Stimulated activated CD4-positive, alpha-beta T cell treated with anti-CD3 and anti-CD28 coated beads, Interleukin-15, amount 100 ng/mL, for 24 hours (primary cell): ENCODE measurements at places on chromosomes 6 and 20.

- DNase-seq = no peak
These were observed 211.9 kb downstream of the PREX1 start for GRCh38 chr20:48615871-48616270.

GRCh38 chr6:44056392-44057237 is 70.6 kb downstream of the MRPL14 start:
- DNase-seq = no peak

DNA sequence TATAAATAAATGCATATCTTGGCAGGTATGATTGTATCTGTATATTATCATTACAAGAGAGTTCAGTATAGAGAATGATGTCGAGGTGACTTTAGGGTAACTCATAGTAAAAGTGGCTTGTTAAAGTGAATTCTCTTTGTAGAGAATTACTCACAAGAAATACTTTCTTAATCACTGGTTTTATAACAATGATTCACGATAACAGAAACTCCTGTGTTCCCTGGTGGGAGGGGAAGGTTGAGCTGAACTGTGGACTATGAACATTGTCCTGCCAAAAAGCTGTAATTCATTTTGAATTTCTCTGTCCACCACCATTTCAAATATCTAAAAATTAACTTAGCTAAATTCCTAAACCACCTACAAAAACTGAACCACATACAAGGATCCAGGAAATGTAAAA is 7.7 kb downstream of the TPMT start:
- peak; percentile 8 for DNase-seq

DNA sequence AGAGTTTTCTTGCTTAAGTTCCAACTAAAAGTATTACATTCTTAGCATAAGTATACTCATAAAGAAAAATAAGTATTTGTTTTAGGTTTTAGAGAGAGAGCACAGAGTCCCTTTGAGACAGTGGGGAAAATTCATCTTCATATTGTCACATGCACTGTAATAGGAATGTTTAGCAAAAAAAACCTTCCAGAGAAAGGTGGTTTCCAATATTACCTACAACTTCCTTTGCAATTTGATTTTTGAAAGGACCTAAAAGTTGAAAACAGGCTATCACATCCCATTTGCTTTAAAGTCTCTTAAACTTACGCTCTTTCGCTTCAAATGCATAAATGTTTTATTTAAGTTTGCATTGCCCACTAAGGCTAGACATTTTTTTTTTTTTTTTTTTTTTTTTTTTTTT is 86.4 kb downstream of the OPRM1 start:
- no peak for DNase-seq

- DNase-seq = no peak
These were observed 149.5 kb downstream of the DOK5 start for GRCh38 chr20:54624706-54625390.

DNA sequence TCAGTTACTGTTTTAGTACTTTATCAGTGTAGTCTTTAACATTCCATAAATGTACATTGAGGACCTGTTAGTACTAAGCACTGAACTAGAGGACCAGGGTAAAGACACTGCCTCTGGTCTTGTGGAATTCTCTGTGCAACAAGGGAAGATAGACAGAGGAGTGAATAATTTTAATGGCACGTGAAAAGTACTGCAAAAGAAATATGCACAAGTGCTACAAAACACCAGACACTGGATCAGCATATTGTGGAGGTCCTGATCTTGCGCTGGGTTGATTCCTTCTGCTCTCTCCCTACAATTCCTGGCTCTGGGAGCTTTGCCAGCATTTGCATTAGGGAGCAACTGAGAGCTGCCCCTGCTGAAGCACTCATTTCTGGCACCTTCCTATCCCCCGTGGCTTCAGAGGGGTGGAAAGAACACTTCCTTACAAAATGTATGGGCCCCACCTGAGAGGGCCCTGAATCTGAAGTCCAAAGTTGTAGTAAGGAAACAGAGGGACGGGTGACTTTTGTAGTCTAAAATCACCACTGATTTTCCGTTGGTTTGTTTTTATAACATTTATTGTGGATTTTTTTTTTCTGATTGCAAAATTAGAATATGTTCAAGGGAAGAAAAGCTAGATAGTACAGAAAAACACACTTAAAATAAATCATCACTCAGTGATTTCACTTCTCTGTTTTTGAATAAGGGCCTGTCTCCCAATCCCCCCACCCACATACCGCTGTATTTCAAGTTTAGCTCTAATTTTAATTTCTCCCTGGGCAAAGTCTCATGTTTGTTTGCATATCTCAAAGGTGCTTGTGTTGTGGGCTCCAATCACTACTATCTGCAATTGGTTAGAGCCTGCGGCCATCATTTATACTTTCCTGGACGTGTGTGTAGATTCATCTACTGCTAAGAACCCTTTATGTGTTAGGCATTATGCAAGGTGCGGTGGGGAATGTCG is 4.9 kb downstream of the PKIG start:
- DNase-seq = no peak

- DNase-seq = peak; percentile 29
These were observed 27.9 kb upstream of the TBC1D7 start for GRCh38 chr6:13355999-13356785.

GRCh38 chr6:37558168-37558567 is 58.5 kb upstream of the CCDC167 start:
- no peak for DNase-seq

GRCh38 chr6:135411339-135411738 is 86.2 kb downstream of the AHI1 start:
- no peak for DNase-seq

- DNase-seq = no peak
These were observed 203.1 kb downstream of the UBE3D start for GRCh38 chr6:82862543-82862942.

GRCh38 chr6:100035873-100036653 is 42.0 kb upstream of the MCHR2 start:
- no peak for DNase-seq

DNA sequence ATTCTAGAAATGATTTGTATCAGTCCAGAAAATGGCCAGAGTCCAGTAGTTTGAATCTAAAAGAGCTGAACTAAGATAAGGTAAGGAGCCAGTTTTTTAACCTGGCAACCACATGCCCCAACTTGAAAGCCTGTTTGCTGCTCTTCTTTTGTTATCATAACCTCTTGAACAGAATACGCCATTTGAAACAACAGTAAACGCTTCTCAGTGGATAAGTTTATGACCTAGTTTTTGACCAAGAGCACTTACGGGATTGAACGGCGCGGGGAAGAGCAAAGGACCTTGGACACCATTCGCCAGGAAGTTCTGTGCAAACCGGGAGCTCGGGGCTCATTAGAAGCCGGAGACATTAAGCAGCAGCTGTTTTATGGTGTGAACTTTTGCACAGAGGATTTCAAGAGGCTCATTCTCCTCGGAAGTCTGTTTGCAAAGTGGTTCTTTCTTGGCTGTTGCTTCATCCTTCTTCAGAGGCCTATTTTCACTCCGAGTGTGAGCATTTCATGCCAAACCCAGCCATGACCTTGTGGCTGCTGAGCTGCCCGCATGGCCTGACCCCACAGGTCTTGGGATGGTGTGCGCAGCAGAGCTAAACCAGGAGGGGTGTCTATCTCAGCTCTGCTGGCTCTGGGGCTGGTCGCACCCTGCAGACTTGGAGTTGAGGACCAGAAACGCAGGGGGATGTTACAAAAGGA is 215.1 kb downstream of the SOX4 start:
- no peak for DNase-seq

DNA sequence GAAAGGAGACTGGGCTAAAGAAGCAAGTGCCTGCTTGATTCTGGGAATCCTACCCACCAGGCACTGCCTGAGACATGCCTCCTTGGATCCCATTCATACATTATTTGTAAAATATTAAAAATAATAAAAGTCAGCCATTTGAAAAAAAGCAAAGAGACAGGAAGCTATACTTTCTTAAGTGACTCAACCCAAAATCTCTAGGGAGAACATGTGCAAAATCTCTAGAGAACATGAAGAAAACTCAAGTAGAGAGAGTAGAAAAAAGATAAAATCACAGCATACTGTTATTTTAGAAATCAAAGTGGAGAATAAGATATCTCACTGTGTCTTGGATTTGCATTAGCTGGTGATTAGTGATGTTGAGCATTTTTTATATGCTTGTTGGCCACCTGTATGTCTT is 197.2 kb upstream of the GGTLC1 start:
- DNase-seq = no peak

GRCh38 chr6:152225241-152225934 is 411.8 kb downstream of the SYNE1 start:
- DNase-seq = no peak

- DNase-seq = no peak
These were observed 114.8 kb downstream of the DST start for GRCh38 chr6:56527934-56528333.

- no peak for DNase-seq
These were observed 430.3 kb upstream of the SOX4 start for GRCh38 chr6:21163110-21163837.

GRCh38 chr20:47785311-47785853 is at the start of gene SULF2:
TSS of gene SULF2 (minus strand) at chr20:47785481. CDS start at chr20:47757363, 28,118 bp downstream.
- DNase-seq = peak; percentile 18

DNA sequence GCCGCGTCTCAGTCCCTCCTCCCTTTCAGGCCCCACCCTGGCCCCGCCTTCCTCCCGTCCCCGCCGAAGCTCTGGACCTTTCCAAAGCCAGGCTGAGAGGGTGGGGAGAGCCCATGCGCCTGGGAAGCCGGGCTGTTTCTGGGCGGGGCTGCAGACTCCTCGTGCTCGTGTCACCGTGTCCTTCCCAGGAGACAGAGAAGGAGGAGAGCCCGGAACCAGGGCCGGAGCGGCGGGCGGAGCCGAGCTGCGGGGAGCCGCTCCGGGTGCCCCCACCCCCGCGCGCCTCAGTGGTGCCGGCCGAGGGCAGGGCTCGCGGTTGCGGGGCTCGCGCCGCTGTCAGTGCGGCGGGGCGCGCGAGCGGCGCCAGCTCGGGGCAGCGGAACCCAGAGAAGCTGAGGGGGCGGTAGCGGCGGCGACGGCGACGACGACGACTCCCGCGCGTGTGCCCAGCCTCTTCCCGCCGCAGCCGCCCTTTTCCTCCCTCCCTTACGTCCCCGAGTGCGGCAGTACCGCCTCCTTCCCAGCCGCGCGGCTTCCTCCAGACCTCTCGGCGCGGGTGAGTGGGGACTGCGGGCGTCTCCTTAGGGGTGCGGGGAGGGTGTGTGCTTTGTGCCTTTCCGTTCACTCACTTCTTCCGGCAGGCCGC is at the start of gene RALY:
Gene RALY, plus strand, starts transcription at position 336 of the 646 bp plus-strand sequence. CDS start 78,164 bp downstream, outside the sequence.
- DNase-seq = peak; percentile 98

- DNase-seq = no peak
These were observed 135.2 kb upstream of the PREP start for GRCh38 chr6:105537981-105538578.

- no peak for DNase-seq
These were observed 57.1 kb downstream of the CDS2 start for GRCh38 chr20:5183731-5184474.

DNA sequence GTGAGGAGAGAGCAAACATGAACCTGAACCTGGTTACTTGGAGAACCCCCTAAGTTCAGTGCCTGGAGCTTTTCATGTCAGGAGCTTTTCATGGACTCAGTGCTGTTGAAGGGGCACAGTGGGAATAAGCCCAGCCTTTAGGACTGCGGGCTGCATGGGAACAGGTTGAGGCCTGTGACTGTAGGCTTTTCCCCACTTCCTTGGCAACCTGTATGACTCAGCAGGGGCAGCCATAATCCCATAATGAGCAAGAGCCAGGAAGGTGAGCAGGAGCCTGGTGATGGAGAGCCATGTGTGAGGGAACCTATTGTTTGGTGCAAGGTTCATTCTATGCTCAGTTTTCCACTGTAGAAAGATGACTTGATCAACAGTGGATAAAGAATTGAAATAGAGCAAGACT is 23.4 kb downstream of the MEP1A start:
- no peak for DNase-seq

DNA sequence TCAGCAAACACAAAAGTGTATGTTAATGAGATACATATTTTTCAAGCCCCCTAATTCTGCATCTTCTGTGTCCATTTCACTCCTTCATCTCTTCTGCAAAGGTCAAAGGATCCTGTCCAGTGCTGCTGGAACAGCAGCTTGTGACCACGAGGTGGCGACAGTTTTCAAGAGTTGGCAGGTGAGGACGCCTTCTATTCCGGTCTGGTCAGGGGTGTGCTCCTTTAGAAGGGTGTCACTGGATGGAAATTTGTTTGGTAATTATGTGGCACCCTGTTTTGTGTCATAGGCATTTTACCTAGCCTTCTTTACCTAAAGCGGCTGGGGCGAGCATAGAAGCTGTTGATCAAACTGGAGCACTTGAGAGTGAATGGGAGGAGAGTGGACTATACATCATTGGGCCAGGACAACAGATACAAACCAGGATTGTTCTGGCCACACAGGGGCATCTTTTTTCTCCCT is 32.9 kb upstream of the ERVFRD-1 start:
- DNase-seq = peak; percentile 84
